Activated CD4-positive, alpha-beta memory T cell treated with anti-CD3 and anti-CD28 coated beads for 36 hours (primary cell): ENCODE measurements at places on chromosomes 7 and 10.

- DNase-seq: no peak
Observed at GRCh38 chr10:46025406-46025805, 5.0 kb downstream of the NCOA4 start.

GRCh38 chr10:131577786-131578471, 266.4 kb upstream of the TCERG1L start:
- DNase-seq: no peak

DNA sequence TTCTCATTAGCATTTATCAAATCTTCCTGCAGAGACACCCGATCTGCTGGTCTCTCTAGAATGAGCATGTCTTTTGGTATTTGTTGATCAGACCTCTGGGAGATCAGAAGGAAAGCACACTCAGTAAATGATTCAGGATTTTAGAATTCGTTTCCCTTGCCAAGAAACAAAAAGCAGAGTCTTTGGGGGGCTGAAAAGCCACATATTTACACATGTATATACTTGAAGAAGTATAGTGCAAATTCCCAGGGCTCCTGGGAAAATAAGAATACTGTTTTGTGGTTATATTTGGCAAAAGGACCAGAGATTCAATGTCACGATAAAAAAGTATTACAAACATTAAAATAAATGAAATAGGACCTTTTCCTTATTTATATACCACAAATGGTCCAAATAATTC, 100.2 kb downstream of the AGMO start:
- no peak for DNase-seq

DNA sequence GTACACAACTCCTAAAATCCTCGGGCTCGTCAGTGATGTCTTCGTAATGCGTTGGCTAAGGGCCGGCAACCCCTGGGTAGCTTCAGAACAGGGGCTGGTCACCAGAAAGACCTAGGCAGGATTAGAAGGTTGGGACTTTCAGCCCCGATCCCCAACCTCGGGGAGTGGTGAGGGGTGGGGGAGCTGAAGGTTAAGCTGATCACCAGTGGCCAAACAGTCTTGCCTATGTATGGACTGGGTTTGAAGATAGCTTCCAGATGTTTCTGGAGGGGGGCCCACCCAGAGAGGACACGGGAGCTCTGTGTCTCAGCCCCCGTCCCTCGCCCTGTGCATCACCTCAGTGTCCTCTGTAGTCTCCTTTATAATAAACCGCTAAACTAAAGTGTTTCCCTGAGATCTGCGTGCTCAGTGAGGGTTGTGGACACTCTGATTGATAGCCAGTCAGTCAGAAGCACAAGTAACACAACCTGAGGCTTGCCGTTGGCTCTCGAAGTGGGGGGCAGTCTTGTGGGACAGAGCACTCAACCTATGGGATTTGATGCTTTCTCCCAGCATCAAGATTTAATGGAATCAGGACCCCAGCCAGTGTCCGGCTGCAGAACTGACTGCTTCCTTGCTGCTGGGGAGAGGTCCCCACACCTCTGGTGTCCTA, 10.0 kb downstream of the PPP2R2D start:
- no peak for DNase-seq

DNA sequence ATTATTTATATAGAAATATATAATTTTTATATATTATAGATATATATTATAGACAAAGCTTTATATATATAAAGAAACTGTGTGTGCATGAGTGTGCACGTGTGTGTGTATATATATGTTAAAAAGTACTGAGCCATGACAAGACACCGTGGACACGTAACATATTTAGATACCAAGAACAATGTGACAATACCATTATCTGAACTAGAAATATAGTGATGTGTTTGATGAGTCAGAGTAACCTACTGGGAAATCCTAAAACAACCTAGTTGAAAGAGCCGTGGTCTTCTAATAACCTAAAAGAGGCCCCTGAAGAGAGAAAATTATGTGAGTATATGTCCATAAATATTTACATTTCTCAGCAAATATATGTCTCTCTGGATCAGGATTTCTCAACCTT, 50.7 kb upstream of the ITGB8 start:
- DNase-seq: no peak

GRCh38 chr7:142607351-142607750, 141.9 kb upstream of the PRSS1 start:
- DNase-seq: no peak

- DNase-seq: peak; percentile 23
Observed at GRCh38 chr10:14173706-14174594, 156.8 kb downstream of the FRMD4A start.

- no peak for DNase-seq
Observed at GRCh38 chr10:131553121-131553520, 241.6 kb upstream of the TCERG1L start.

DNA sequence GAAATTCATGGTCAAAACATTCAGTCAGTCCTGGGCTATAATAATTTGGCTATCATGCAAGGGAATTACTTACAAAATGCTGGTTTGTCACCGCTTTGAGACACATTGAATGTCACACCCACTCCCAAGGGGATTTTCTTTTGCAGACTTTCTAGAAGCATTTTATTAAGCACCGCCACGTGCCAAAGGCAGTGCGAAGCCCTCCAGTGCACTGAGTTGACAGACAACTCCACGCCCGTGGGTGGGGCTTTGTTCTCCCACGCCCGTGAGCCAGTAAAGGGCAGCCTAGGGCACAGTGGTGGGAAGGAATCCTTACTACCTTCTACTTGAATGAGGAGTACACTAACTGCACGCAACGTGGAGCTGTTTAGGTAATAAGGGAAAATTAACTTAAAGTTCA, 515.8 kb downstream of the KCNMA1 start:
- DNase-seq: no peak

- DNase-seq: no peak
Observed at GRCh38 chr10:101114646-101115045, 16.5 kb upstream of the TLX1 start.

DNA sequence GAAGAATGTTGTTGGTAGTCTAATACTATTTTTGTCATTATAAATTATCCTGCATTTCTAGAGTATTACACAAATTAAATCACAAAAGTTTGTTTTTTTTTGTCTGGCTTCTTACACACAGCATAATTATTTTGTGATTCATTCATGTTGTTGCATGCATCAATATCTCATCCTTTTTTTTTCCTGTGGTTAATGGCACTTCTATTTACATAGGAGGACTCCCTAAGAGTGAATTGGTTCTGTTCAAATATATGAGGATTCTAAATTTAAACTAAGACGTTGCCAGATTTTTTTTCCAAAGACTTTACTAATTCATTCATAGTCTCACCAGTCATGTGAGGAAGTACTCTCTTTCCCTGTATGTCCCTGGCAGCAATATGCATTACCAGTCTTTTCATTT, 303.3 kb downstream of the GPR37 start:
- DNase-seq: no peak

DNA sequence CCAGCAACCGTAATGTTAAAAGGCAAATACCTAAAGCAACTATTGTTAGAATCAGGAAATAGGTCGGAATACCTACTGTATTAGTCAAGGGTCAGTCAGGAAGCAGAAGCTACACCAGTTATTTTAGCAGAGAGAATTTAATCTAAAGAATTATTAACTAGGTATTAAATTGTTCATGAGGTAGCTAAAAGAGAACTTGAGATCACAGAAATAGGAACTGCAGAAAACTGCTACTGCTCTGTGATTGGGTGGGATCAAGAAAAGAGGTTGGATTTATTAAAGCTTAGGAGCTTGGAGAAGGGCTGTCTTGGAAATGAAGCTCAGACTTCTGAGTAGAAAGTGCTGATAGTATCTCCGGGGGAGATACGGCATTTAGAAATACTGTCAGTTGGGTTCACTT, 20.0 kb upstream of the ZNF438 start:
- DNase-seq: no peak

GRCh38 chr7:134448356-134449229, 10.3 kb downstream of the AKR1B1 start:
- no peak for DNase-seq

DNA sequence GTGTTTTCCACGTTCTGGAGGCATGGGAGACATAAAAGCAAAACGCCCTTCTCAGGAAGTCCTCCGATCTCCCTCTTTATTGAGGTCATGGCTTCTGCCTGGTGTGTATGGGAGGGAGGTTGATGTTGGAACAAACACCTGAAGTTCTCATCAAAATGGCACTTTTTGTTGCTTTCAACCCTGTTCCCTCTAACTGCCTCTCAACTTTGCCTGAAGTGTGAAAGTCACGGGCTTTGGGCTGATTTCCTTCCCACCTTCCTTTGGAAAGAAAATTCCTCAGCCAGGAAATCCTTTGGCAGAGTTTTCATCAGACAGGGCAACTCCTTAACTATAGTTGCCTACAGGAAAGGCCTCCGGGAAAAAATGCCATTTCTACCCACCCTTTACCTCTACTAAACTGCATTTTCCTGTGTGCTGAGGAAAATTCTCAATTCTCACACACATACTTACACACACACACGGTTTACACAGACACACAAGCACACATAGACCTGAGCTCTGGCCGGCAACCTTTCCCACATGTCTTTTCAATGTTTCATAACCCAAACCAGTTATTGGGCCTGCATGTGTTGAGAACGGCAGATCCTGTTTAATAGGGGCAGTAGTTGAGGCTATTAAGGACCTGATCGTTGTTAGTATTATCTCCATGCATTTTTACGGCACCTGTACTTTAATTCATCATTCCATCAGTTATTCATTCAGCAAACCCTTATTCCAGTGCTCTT, 36.4 kb downstream of the CYP17A1 start:
- DNase-seq: no peak

DNA sequence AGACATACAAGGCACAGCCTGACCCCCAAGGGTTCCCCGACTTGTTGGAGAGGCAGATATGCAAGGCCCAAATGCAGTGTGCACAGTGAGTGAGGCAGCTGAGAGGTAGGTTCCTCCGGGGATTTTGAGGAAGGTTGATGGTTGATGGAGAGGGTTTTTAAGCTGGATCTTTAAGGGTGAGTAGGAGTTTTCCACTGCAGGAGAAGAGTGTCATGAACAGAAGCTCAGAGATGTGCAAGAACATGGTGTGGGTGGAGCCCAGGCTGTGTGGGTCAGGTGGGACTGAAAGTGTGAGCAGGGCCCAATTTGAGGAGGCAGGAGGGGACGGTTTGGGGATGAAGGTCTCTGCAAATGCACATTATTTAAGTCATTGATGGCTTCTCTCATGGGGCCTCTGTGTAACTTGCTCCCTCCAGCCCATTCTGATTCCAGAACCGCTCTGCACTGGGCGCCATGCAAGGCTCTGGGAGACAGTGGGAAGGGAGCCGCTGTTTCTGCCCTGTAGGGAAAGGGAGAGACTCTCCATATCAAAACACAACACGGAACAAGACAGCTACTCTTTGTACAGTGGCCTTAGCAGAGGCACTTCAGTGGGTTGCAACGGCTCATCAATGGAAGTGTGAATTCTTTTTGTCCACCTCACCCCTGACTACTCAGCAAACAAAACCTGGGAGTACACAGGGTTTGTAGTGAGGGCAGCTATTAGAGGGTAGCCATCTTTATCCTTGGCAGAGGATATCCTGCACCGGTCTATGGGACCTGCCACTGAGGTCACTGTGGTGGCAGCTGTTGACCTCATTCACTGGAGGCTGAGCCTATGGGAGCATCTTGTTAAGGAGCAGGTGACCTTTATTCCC, 29.7 kb downstream of the RAMP3 start:
- DNase-seq: no peak

DNA sequence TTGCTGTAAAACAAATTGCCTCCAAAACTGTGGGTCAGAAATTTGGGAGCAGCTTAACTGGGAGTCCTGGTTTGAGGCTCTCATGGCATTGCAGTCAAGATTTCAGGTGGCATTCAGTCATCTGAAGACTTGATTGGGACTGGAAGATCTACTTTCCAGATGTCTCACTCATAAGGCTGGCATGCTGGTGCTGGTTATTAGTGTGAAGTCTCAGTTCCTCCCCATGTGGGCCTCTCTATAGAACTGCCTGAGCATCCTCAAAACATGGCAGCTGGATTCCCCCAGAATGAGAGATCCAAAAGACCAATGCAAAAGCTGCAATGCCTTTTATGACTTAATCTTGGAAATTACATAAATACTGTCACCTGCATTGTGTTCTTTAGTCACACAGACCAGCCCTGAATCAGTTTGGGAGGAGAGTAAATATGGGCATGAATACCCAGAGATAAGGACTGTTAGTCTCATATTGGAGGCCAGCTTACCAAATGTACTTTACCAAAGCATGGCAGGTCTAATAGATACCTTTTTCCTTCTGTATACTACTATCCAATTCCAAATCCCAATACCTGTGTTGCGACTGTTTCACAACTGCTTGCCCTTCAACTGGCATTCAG, 6.5 kb upstream of the HERPUD2 start:
- DNase-seq: peak; percentile 46

DNA sequence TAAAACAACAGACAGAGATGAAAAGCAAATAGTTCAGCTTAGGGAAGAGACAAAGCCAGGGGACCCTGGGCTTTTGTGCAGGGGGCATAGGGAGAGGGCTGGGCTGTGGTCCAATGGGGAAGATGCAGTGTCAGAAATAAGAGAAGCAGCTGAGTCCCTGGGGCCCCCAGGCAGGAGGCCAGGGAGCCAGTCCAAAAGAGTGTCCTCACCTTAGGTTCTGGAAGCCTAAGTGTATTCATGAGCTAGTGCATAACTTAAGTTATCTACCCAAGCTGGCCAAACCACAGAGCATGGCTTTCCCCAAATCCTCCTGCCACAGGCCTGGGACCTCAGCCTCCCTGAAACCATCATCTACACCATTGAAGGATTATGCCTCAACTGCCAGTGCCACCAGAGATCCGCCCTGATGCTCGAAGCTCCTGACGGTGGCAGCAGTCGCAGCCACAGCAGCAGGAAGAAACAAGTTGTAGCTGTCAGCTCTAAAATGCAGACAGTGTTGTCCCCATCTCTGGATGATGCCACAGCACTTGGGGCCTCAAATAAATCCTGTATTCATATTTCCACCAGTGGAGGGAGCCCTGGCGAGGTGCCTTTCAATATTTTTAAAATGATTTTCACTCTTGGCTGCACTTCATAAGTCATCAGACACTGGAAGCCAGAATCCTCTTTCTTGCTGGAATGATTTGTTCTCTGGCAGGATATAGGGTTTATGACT, 574.6 kb downstream of the GRID1 start:
- DNase-seq: no peak

DNA sequence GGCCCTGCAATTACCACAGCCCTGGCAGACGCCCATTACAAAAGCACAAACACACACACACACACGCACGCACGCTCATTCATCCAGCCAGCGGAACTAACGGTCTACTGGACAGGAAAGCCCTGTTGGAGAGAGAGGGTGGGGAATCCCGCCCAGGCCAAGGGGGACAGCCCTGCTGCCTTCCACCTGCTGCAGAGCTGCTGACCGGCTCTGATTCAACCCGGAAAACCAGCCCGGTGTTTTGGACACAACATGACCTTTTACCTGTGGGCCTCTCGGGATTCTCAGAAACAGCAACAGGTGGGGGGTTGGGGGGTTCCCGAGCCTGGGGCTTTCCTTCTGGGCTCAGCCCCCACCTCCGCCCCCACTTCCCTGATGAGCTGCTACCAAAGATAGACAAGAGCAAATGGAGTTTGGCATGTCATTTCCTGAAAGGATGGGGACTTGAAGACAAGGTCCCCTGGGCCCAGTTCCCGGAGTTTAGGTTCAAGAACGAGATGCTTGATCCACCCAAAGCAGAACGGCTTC, 18.5 kb upstream of the SERPINE1 start:
- no peak for DNase-seq

GRCh38 chr10:32109603-32110002, 53.4 kb upstream of the KIF5B start:
- DNase-seq: no peak

- peak; percentile 55 for DNase-seq
Observed at GRCh38 chr10:13180788-13181187, 19.4 kb downstream of the MCM10 start.
